ENCODE measurements at places on chromosomes 5 and 9.

- DNase-seq, result no peak
Measured at GRCh38 chr5:168843277-168844015, 264.3 kb upstream of the PANK3 start.

DNA sequence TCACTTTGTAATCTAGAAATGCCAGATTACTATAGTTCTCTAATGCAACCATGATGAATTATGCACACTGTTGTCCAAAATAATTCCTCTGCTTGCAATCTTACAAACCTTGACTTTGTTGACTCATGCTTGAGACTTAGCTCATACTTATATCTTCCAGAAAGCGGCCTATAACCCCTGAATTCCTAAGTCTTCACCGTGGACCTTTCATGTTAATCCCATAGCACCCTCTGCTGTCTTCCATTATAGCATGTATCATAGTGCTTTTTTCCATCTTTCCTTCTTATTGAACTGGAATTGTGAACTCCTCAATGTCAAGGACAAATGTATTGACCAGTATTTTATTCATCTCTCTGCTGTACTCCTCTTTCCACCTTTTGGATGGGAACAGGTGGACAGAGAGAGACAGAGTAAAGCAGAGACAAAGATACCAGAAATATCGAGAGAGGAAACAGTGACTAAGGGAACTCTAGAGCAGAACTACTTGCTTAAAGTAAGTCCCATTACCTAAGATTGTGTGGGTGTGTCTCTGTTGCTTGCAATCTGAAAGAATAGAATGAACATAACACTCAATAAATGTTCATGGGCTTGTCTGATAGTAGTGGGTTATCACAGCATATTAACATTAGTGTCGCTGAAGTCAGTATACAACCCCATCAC is 110.0 kb downstream of the LURAP1L start:
- DNase-seq, result no peak

DNA sequence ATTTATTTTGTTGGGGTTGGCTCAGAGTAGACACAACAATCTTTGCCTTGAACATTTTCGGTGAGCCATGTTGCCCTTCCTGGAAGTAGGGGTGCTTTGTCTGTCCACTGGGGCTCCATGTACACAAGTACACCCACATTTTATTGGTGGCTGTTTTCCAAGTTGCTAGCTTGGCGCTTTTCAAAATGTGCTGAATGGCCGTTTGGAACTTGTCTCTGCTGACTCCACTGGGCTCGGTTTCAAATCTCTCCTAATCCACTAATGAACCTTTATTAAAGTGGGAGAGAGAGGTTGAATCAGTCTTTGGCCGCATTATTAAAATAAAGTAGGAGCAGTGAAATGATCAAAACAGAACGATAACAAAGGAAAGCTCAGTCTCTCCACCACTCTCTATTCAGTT is 64.6 kb upstream of the TAF11L2 start:
- no peak for DNase-seq

- no peak for DNase-seq
Measured at GRCh38 chr9:113734826-113735225, 141.3 kb upstream of the ZNF618 start.

DNA sequence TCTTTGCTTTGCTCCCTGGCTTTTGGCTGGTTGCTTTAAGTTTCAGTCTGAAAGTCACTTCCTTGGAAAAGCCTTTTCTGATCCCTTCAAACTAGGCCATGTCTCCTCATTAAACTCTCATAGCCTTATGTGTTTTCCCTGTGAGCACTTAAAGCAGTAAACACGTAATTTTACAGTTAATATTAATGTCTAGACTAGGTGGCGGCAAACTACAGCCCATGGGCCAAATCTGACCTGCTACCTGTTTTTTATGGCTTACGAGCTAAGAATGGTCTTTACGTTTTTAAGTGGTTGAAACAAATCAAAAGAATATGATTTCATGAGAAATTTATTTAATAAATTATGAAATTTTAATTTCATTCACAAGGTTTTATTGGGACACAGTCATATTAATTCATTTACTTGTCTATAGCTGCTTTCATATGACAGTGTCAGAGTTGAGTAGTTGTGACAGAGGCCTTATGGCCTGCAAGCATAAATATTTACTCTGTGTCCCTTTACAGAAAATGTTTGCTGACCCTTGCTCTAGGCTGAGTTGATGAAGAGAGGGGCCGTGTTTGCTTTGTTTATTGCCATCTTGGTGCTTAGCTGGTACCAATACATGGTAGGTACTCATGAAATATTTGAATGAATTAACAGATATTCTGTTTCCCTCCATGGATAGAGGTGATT is 7.4 kb downstream of the SLC44A1 start:
- no peak for DNase-seq
